ENCODE measurements at places on chromosomes 6 and 20. TPM values are rescaled to one million over a fixed set of nuclear protein-coding genes. Genes with fewer than 3 reads are reported as not detected.

TMEM151B gene
- total RNA-seq = not detected

RCAN2 gene
- 0.34 TPM for total RNA-seq

FNDC11 gene
- 2.4 TPM for total RNA-seq

EFCAB8 gene
- under 0.01 TPM for total RNA-seq

NUS1 gene
- 22.2 TPM for total RNA-seq

C6orf163 gene
- total RNA-seq = 1.0 TPM

SOBP gene
- total RNA-seq = 1.0 TPM

Measured in dermis blood vessel endothelial cell (primary cell).